ENCODE measurements at places on chromosomes 3 and 15.

- no peak for DNase-seq
These were observed 4.5 kb upstream of the SCG5 start for GRCh38 chr15:32636908-32637567.

DNA sequence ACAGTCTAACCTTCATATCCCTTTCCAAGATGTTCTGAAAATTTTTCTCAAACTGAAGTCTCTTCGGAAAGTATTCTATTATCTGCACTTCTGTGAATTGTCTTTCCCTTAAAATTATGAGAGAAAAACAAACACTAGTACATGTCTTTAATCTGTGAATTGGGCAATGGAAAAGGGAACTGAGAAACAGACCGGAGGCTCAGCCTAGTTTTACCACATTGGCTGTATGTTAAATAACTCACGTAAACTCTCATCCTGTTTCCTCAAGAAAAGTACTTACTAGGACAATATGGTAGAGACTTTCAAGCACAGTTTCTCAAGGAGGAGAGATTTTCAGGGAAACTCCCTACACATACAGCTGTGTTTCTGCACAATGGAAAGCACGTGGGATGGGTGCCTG is 982.2 kb upstream of the SEMA6D start:
- DNase-seq, result no peak

DNA sequence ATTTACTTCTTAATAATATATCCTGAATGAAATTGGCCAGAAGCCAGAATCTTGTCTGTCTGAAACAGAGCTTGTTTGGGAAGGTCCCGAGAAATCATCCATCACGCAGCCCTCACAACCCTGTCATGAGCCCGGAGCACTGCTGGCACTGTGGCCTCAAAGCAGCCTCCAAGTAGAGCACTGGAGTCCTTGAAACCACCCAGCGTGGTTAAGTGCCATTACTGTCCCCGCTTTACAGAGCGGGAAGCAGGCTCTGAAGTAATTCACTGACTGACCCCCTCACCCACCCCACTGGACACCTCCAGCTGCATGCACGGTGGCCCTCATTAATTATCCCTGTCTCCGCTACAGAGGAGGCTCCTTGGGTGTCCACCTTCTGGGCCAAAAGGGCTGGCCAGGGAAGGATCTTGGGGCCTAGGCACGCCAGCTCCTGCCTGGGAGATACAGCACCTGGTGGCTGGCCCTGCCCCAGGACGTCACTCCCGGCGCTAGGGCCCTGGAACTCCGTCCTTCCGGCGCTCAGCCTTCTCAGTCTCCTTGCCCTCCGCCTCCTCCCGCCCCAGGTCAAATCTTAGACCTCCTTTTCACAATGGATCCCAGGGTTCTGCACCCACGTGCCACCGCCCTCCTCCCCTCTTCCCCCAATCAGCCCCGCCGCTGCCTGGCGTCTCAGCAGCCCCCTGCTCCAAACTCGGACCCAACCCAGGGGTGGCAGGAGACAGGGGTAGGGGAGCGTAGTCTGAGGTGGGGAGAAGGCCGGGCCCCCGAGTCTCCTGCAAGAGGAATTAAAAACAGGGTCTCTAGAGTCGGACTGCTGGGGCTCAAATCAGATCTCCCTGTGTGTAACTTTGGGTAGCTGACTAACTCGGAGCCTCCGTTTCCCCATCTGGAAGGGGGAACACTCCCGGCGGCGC is 1.1 kb downstream of the TKT start:
- DNase-seq, result no peak

GRCh38 chr15:37108381-37109167 is 8.2 kb upstream of the MEIS2 start:
- no peak for DNase-seq

GRCh38 chr3:21665444-21666100 is 85.4 kb downstream of the ZNF385D start:
- DNase-seq, result no peak

Measured in DMS153 (cell line).